CD4-positive, alpha-beta T cell treated with Interleukin-4 for 1 hour (primary cell): ENCODE measurements at places on chromosomes 13 and 19.
A peak's percentile ranks its signal among the peaks of the same experiment; 100 is the strongest.

DNA sequence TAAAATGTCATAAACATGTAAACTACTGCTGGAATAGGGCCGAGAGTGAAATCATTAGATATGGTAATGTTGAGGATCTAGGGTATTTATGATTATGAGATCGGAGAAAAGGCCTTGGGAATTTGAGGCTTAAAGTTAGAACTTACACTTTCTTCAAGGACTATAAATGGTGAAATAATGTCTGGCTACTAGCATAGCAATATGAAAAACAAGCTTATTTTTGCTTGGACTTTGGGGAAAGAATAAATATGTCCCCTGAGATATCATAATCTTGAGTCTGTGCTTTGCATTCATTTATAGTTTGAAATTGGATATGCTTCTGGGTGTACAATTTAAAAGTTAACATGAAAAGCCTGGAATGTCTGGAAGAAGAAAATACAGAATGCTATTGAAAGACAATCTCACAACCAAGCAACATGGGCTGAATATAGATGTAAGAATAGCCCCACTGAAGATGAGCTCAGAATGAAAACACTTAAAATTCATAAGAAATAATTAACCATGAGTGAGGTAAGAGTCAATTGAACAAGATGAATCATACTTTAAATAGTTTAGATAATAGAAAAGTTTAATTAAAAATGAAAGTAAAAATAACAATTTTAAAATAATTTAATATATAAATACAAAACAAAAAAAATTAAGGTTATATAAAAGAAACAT, 1555.4 kb upstream of the MIR17HG start:
- no peak for DNase-seq

- no peak for DNase-seq
Observed at GRCh38 chr19:55391702-55392615, 6.2 kb downstream of the RPL28 start.

DNA sequence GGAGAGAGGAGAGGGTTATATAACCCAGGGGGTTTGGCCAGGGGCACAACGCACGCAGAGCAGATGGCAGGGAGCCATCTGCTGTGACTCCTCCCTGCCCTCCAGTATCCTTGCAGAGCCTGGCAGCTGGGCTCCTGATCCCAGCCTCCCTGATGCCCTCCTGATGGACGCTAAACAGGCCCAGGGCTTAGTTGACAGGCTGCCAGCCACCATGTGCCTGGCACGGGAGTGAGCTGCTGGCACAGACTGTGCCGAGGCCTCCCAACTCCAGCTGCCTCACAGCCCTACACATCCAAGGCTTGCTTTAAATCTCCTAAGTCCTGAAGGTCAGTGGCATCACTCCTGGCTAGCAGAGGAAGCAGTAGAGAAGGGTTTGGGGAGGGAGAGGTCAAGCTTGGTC, 16.7 kb downstream of the SYDE1 start:
- DNase-seq: no peak

GRCh38 chr13:34886987-34887386, 55.1 kb upstream of the NBEA start:
- no peak for DNase-seq

- peak; percentile 45 for DNase-seq
Observed at GRCh38 chr19:56076498-56076897, 44.6 kb downstream of the ZNF787 start.

- DNase-seq: no peak
Observed at GRCh38 chr13:67854990-67855389, 624.9 kb upstream of the PCDH9 start.

- peak; percentile 51 for DNase-seq
Observed at GRCh38 chr19:41808663-41809566, 12.5 kb downstream of the CEACAM3 start.

DNA sequence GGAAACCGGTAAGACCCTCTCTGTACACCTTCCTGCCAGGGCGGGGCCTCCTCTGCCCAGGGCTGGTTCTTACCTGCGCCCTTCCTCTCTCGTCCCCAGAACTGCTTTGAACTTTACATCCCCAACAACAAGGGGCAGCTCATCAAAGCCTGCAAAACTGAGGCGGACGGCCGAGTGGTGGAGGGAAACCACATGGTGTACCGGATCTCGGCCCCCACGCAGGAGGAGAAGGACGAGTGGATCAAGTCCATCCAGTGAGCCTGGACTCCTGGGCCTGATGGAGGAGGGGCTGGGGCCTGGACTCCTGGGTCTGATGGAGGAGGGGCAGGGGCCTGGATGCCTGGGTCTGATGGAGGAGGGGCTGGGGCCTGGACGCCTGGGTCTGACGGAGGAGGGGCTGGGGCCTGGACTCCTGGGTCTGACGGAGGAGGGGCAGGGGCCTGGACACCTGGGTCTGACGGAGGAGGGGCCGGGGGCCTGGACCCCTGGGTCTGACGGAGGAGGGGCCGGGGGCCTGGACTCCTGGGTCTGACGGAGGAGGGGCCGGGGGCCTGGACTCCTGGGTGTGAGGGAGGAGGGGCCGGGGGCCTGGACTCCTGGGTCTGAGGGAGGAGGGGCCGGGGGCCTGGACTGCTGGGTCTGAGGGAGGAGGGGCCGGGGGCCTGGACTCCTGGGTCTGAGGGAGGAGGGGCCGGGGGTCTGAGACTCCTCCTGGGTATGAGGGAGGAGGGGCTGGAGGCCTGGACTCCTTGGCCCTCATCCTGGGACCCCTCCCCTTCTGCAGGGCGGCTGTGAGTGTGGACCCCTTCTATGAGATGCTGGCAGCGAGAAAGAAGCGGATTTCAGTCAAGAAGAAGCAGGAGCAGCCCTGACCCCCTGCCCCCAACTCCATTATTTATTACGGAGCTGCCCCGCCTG, 9.4 kb downstream of the CYTH2 start:
- DNase-seq: no peak

- no peak for DNase-seq
Observed at GRCh38 chr13:75415171-75415570, 66.8 kb downstream of the TBC1D4 start.

GRCh38 chr13:99256709-99257108, 1.5 kb downstream of the GPR18 start:
- DNase-seq: no peak

DNA sequence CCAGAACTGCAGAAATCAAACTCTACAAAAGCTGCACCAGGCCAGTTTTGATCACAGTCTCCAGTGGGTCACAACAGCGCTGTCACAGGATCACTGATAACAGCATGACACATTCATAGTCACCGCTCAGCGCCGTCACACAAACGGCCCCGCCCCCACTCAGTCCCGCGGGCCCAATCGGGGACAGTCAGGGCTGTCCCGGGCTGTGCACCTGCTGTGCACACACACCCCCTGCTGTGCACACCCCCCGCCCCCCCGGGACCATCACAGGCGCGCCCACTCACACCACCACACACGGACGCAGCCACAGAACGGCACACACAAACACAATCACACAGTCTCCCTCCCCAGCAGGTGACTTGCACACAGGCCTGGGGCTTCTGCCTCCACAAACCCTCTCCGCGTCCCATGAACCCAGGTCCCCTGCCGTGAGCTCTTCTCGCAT, 435 bp upstream of the ZNF382 start:
- DNase-seq: peak; percentile 89

DNA sequence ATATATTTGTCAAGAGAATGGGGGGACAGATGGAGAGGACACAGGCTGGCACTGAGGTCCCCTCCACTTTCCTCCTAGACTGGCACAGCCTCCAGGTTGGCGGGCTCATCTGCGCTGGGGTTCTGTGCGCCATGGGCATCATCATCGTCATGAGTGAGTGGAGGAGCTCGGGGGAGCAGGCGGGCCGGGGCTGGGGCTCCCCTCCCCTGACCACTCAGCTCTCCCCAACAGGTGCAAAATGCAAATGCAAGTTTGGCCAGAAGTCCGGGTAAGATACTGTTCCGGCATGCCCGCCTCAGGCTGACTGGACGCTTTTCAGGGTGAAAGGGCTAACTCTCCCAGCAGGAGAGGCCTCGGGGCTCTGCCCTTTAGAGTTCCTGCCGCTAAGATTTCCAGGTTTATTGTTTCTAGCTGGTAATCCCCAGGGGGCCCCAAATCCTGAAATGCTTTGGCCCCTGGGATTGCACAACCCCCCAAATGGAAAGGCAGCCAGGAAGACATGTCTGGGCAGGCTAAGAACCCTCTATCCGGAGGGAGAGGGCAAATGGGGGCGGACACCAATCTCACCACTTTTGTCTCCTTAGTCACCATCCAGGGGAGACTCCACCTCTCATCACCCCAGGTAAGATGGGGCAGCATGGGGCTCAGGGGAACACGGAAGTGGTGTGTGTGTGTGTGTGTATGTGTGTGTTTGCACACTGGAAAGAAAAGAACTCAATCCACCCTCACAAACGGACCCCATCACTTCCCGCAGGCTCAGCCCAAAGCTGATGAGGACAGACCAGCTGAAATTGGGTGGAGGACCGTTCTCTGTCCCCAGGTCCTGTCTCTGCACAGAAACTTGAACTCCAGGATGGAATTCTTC, 7.3 kb downstream of the FXYD3 start:
- DNase-seq: no peak

GRCh38 chr13:45200701-45201232, at the start of gene KCTD4:
Gene KCTD4, minus strand, starts transcription at chr13:45201045. Its CDS starts 6,478 bp downstream, at chr13:45194567.
- DNase-seq: no peak

- DNase-seq: no peak
Observed at GRCh38 chr13:113089693-113090414, 15.7 kb upstream of the F7 start.

GRCh38 chr13:50942630-50943311, 33.2 kb downstream of the RNASEH2B start:
- no peak for DNase-seq

DNA sequence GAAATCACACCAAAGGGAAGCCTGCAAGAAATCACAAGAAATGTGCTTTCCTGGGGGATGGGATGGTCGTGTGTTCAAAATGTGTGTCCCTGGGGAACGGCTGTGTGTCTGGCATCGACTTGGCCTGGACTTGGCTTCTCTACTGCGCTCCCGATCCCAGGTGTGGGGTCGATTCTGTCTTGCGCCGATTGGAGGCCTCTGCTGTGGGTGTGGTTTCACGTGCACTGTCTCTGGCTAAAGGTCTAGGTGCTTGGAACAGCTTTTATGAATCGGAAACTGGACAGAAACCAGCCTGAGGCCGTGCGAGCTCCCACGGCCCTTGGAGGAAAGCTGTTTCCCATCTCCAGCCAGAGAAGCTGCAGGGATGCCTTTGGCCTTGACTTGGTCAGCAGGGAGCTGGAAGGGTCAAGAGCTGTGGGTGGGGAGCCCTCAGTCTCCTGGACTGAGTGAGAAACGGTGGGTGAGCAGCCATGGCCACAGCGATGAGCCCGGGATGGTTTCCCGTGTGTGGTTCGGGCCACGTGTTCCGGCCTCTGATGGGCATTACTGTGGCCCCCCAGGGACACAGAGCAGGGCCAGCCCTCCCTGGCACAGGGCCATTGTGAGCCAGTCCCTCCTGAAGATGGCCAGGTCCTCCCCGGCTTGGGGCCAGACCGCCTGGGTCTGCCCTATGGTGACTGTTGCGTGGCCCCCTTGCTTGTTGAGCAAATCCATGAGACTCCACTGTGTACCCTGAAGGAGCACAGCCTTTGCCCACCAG, 29.7 kb downstream of the MCF2L start:
- DNase-seq: no peak

GRCh38 chr19:41624937-41625336, 1.9 kb downstream of the CEACAM4 start:
- no peak for DNase-seq

DNA sequence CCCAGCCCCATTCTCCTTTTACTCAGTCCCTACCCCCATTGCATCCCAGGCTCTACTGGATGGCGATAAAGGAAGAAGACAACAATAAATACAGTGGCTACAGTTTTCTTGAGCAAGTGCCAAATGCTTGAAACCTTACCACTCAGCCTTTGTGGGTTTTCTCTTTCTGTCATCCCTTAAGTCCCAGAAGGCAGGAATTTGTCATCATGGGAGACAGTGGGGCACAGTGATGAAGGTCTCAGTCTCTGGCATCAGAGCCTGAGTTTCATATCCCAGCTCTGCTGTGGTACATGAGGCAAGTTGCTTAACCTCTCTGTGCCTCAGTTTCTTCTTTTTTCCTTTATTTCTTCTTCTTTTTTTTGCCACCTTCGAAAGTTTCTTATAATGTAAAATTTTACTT, 5.1 kb upstream of the COMP start:
- no peak for DNase-seq

GRCh38 chr19:23783636-23784035, 24.9 kb upstream of the ZNF681 start:
- no peak for DNase-seq

DNA sequence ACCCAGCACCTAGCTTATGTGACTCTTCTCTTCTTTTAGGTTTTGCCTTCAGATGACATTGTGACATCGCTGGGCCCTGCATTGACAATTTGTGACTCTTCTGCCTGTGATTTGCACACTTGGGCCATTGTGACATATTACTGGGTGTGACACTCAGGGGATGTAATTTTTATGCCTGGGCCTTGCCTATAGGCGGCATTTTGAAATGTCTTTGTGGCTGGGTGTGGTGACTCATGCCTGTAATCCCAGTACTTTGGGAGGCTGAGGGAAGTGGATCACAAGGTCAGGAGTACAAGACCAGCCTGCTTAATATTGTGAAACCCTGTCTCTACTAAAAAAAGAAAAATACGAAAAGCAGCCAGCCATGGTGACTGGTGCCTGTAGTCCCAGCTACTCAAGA, 28.4 kb upstream of the ZNF681 start:
- no peak for DNase-seq

- DNase-seq: peak; percentile 94
Observed at GRCh38 chr13:114148521-114148855, 16.1 kb upstream of the RASA3 start.

DNA sequence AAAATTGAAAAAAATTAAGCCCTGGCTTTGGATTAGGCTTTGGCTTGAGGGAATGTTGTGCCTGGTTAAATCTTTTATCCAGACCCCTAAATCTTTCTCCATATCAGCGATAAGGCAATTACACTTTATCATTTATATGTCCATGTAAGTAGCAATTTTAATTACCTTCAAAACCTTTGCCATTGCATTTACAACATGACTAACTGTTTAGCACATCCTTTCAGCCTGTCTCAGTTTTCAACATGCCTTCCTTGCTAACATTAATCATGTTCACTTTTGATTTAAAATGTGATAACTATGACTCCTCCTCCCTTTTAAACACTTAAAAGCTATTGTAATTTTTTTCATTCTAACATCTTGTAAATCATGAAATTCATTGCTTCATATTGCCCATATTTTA, 583.7 kb downstream of the SLITRK1 start:
- no peak for DNase-seq

- DNase-seq: no peak
Observed at GRCh38 chr13:103066781-103067345, 646 bp upstream of the SLC10A2 start.

- no peak for DNase-seq
Observed at GRCh38 chr13:76512721-76513145, 373.5 kb downstream of the KCTD12 start.

GRCh38 chr13:68030152-68030809, 800.1 kb upstream of the PCDH9 start:
- no peak for DNase-seq

DNA sequence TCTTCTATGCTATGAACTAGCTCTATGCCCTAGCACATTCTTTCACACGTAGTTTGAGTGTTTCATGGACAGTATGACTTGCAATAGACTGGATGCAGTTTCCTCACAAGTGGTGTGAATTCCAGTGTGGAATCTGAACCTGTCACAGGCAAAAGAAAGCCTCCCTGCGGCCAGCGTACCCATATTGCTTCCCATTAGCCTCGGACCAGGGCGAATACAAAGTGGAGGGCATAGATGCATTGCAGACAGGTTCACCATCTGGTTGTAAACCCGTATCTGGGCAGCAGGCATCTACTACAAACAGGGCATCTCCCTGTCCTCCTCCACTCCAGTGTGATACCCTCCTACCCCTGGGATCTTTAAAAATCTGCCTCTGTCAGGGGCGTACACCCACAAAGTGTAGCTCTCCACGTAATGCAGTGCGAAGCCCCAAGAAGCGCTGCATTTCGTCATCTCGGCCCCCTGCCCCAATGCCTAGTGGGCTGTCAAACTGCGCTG, 1.4 kb upstream of the CIC start:
- DNase-seq: no peak
